ENCODE measurements at places on chromosomes 16 and 17.
A peak's percentile ranks its signal among the peaks of the same experiment; 100 is the strongest.

GRCh38 chr17:66747578-66748275, 87.2 kb upstream of the CACNG5 start:
- DNase-seq: no peak

DNA sequence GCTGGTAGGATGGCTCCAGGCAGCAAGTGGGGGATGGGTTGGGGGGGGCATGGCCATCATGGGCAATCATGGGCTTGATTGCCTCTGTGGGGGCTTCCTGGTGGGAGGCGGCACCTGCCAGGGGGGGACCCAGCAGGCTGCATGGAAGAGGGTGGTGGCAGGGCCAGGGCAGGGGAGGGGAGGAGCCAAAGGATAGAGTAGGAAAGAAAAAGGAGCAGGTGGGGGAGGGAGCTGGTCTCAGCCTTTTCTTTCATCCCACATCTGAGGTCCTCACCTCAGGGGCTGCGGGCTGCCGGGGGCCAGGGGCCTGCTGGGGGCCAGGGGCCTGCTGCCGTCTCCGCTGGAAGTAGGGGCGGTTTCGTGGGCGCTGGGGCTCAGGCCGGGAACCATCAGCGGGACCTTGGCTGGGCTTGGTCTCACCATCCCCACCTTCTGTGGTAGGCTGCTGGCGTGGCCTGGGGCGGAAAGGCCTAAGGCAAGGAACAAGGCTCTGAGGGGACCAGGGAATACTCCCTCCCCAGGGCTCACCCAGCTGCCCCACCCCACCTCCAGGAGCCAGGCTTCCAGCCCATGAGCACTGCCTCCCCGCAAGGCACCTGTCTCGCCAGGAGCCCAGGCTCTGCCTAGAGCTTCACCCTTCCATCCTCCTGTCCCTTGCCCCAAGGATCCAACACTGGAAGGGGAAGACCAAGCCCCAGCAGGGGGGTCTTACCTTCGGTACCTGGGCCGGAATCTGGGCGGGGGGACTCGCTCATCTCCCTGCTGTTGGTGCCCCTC, 5.0 kb downstream of the YBX2 start:
- no peak for DNase-seq

- peak; percentile 71 for DNase-seq
Measured at GRCh38 chr17:50129728-50130558, at the start of gene SAMD14. SAMD14 (minus strand) TSS chr17:50130160; CDS start chr17:50124959, 5,201 bp downstream.

- no peak for DNase-seq
Measured at GRCh38 chr16:8762254-8762653, 35.2 kb downstream of the TMEM186 start.

DNA sequence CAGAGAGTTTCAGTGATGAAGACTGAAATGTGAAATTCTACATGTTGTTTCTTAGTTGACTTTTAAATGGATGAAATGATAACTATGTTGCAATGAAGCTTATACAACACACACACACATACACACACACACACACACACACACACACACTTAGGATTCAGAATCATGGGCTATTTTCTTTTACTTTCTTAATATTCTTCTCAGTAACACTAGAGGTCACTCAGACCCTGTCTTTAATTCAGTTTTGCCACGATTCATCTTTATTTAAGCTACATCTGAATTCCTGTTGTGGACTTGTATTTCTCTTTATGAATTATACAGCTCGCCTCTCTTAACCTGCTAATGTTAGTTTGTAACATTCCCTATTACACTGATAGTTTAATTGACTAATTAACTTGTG, 109.6 kb upstream of the GOT2 start:
- DNase-seq: no peak

DNA sequence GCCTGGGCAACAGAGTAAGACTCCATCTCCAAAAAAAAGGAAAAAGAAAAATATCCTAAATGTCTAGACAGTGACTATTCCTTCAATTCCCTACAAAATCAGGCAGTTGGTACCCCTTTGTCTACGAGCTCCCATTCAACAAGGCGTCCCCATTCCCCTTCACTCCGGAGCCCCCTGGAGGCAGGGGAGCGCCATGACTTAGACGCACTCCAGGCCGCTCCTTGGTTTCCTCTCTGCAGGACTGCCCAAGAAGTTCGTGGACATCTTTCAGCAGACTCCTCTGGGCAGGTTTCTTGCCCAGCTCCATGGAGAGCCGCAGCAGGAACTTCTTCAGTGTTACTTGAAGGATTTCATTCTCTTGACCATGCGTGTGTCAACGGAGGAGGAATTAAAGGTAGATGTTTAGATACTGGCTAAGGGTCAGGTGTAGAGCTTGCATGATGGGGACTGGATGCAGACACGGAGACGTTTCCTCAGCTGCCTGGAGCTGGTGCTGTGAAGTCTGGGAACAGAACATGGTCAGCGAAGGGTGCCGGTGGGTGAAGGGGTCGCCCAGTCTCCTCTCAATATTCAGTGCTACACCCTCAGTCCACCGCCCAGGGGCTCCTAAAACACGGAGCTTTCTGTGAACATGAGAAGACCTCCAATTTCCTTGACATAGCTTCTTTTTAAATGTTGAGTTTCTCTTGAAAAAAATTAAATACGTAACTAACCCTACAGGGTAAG, 53.3 kb upstream of the ENDOV start:
- no peak for DNase-seq

DNA sequence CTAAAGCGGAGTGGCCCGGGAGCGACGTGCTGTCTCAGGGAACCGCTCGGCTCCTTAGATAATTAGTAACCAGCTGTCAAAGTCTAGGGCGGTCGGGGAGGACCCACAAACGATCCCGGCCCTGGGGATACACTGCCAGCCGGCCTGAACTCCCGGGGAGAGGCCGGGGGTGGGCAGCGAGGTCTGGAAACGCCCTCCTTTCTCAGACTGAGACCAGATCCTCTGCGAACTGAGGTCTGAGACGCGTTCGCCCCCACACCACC, 1.3 kb downstream of the HNF1B start:
- no peak for DNase-seq

- no peak for DNase-seq
Measured at GRCh38 chr16:50172195-50172922, 19.3 kb downstream of the TENT4B start.

DNA sequence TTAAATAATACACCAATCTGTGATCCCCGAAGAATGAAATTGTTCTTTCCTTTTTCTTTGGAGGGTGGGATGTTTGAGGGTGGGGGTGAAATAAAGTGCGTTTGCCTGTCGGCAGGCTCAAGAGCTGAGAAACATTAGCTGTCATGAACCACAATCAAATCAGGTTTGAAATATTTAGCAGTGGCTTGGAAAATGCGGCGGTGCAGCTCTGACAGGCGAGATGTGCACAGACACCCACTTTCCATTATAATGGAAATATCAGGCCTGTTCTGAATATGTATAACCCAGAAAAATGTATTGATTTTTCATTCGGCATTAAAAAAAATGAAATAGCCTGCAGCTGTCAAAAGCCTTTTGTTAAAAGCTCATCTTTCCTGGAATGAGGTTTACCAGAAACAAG, 212.8 kb downstream of the ZFHX3 start:
- DNase-seq: no peak

DNA sequence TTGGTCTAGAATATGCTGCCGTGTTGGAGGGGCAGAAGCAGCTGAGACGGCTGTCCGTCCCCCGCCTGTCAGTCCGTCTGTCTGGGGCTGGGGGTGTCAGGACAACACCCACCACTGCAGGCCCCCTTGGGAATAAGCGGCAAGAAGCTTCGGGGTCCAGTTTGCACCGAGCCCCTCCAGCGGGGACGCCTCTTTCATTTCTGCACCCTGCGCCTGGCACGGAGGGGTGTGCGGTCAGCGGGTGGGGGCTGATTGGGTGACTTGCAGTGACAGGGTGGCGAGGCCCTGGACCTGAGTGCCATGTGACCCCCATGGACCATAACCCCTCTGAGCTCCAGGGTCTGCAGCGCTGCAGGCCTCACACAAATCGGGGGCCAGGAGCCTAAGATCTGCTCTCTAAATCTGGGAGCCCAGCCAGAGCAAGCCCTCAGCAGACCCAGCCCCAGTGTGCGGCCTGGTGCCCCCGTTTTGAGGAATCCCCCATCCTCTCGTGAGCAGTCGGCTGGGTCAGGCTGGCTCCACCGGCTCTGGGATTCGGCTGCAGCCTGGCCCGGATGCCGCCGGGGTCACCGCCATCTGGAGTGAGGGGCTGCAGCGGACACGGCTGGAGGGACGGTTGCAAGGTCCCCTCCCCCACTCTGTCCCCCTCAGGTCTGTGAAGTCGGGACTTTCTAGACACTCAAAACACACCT, 8.3 kb downstream of the CBFA2T3 start:
- DNase-seq: no peak

DNA sequence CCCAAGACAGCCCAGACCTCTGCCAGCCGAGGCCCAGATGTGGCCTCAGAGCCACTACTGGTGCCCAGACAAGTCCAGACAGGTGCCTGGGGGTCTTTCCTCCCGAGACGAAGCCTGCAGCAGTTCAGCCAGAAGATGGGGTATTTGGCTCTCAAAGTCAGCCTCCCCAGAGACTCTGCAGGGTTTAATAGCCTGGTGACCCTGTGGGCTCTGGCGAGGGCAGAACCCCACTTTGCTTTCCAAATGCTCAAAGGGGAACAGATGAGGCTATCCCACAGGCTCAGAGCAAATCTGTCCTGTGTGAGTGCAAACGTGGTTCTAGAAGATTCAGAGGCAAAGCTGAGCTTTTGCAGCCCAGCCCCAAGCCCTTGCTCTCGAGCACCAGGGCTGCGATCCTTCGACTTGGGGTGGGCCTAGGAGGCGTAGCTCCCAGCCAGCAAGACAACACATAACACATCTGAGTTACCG, 236.0 kb downstream of the MRTFB start:
- no peak for DNase-seq

GRCh38 chr17:28986714-28987655, 18.8 kb downstream of the SEZ6 start:
- no peak for DNase-seq

DNA sequence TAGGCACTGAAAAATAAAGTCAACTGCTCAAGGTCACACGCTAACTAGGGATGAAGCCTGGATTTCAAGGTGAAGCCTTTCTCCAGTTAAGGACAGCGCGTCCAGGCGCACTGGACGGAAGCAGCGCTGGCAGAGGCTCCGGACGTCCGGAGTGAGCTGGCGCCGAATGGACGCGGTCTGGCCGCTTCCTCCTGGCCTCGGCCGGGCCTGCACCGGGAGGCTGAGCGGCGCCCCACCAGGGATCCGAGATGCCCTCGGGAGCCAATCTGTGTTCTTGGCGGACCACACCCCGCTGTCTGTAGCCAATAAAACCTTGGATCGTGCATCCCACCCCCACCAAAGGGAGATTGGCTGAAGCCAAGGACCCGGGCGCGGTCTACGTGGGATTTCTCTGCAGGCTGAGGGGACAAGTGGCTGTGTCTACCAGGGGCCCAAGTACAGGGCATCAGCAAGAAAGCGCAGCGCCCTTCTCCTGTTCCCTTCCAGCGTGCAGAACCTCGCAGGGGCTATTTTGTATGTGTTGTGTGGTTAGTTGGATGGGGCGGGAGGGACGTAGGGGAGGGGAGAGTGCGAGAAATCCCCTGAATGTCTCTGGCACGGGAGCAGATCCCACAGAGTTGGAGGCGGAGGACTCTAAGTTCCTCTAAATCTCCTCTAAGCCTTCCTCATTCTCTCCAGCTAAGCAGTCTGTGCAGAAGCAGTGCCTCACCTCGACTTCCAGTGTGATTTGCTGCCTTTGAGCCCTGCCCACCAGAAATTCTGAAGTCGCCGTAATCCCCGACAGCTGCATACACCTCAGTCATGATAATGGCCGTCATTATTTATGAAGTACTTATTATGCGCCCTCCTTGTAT, 2.5 kb upstream of the AKAP10 start:
- DNase-seq: no peak

DNA sequence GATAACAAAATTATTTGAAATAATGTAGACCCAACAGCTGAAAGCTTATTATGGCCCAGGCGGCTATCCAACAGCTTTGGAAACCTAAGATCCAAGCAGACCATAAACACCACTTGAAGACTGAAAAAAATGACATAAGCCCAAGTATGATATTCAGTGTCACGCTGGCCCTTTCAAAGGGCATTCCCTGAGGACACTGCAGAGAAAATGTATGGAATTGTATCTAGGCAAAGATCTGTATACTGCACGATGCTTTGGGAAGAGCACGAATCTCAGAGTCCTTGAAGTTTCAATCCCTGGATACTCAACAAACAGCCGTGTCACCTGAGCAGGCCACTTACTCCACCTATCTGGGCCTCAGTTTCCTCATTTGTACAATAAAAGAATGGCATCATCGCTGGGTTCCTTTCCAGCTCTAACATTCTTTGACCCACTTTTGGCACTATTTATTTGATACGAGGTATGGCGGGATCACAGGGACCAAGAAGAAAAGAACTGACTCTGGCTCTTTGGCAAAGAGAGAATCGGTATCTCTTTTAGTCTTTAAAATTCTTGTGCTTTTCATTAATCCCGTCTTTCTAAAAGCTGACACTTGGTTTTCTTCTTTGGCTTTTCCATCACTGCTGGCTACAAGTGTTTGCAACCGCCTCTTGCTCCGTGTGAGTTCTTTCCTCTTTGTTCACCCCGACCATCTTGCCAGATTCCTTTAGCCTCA, 1.2 kb downstream of the STAT5B start:
- no peak for DNase-seq

GRCh38 chr16:253833-254232, 19.2 kb downstream of the FAM234A start:
- DNase-seq: no peak

- DNase-seq: no peak
Measured at GRCh38 chr17:30203471-30203981, 32.0 kb downstream of the SLC6A4 start.

GRCh38 chr16:81821436-81822128, 42.5 kb downstream of the PLCG2 start:
- DNase-seq: no peak

DNA sequence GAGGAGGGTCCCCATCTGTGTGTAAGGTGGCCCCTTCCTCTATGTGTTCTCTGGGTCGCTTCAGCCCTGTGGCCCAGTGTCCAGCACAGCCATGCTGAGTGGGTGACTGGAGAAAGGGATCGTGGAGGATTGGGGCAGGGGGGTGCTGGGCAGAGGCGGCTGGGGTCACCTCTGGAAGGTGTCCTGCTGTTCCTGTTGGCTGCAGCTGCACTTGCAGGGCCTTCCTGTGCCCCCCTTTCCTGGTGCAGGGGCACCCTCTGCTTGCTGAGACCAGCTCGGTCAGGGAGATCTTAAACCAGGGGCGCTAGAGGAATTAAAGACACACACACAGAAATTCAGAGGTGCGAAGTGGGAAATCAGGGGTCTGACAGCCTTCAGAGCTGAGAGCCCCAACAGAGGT, 11.1 kb downstream of the IL32 start:
- no peak for DNase-seq

DNA sequence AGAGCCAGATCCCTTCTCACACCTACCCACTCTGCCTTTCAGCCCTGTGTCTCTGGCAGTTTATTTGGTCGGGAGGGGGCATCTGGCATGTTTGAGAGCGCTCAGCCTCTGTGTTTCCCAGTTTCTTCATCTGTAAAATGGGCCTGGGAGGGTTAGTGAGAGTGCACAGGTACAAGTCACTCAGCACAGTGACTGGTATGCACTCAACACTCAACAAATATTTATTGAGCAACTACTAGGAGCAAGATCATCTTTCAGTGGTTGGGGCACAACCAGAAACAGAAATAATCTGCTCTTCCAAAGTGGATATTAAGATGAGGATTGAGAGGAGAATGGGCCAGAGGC, 13.7 kb upstream of the SRCIN1 start:
- no peak for DNase-seq
